ENCODE measurements at places on chromosomes 4 and X. TPM values are rescaled to one million over a fixed set of nuclear protein-coding genes. Genes with fewer than 3 reads are reported as not detected.
A peak's percentile ranks its signal among the peaks of the same experiment; 100 is the strongest.

- H3K4me3 ChIP-seq = no peak overlapping the region
- DNase-seq = no peak
- no peaks in the 10 kb centered on the region for H3K36me3 ChIP-seq
These were observed 237.1 kb upstream of the NUDT6 start for GRCh38 chr4:123159479-123159878.

- H3K27me3 ChIP-seq = no peaks in the 10 kb centered on the region
- H3K36me3 ChIP-seq = no peaks in the 10 kb centered on the region
- no peak overlapping the region for H3K27ac ChIP-seq
- DNase-seq = no peak
These were observed 24.5 kb downstream of the DAPP1 start for GRCh38 chr4:99841129-99841528.

GRCh38 chrX:23631136-23631535 lies 36.2 kb upstream of the PRDX4 start:
- H3K4me1 ChIP-seq = no peaks in the 10 kb centered on the region
- H3K4me3 ChIP-seq = no peak overlapping the region
- H3K27ac ChIP-seq = no peak overlapping the region
- H3K36me3 ChIP-seq = no peaks in the 10 kb centered on the region

DNA sequence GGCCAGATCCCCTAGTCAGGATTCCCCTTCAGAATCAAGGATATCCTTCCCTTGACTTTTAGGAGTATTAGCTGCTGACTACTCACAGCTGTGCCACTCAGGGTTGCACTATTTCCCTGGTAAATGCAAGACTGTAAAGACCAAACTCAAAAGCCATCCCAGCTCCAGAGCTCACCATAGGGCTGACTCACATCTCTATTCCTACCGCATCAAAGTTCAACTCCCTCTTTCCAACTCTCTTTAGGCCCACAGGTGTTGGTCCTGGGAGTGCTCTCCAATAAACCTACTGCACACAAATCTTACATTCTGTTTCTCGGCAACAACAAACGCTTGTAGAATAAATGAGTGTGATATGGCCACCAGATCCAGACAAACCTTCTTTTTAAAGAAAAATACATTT lies 109.6 kb downstream of the PPP3CA start:
- H3K4me3 ChIP-seq = no peak overlapping the region
- H3K27me3 ChIP-seq = no peaks in the 10 kb centered on the region
- peaks cover 2% of the 10 kb centered on the region for H3K4me1 ChIP-seq
- DNase-seq = no peak
- no peaks in the 10 kb centered on the region for H3K36me3 ChIP-seq

DNA sequence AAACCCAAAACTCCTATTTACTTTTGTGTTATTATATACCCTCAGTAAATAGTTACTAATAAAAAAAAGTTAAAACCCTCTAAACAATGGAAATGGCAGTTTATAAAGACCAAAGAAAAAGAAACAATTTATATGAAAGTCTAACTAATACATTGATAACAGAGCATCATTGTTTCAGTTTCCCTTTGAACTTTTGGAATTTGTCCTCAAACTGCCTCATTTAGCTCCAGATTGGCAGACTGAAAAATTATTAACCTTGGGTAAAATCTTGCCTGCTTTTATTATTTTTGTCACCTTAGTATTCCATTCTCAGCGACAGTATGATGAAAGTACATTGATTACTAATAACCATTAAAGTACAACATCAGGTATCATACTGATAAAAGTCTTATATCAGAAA lies 124.0 kb downstream of the PDE5A start:
- H3K27me3 ChIP-seq = no peaks in the 10 kb centered on the region
- H3K36me3 ChIP-seq = peaks cover 35% of the 10 kb centered on the region
- H3K27ac ChIP-seq = no peak overlapping the region
- no peaks in the 10 kb centered on the region for H3K4me1 ChIP-seq

- no peaks in the 10 kb centered on the region for H3K4me1 ChIP-seq
- H3K36me3 ChIP-seq = no peaks in the 10 kb centered on the region
- DNase-seq = no peak
- H3K27me3 ChIP-seq = no peaks in the 10 kb centered on the region
- H3K4me3 ChIP-seq = no peak overlapping the region
These were observed 144.7 kb downstream of the ZNF518B start for GRCh38 chr4:10312568-10312967.

DNA sequence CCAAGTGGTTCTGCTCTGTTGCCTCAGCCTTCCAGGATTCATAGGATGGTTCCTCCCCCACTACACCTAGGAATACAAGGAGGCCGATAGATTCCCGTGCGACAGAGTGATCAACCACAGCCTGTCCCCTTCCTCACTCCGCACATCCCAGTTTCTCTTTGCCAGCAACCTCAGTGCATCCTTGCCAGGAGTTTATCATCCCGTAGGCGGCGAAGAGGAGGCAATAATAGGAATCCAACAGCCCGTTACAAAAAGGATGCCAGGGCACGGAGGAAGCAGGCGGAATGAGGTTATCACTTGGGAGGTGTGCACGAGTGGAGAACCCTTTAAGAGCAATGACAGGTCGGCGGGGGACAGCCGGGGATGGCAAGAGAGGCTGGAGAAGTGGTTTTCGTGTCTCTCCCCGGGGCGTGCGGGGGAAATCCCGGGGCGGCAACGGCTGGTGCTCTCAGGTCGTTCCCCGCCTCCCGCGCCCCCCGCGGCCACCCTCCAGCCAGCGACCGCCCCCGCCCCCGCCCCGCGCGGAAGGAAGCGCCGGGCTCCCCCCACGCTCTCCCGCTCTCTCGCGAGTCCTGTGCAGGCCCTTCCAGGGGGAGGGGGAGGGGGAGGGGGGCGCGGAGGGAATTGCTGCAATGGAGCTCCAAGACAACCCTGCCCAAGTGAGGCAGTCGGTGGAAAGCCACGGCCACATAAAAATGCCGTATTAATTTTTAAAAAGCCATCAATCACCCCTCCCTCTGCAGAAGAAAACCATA lies 1.6 kb downstream of the PPP3CA start:
- no peak for DNase-seq
- H3K27ac ChIP-seq = peak overlapping the region; percentile 46
- no peaks in the 10 kb centered on the region for H3K27me3 ChIP-seq

GRCh38 chrX:153726286-153727122 lies 1.8 kb downstream of the ABCD1 start:
- peak; percentile 46 for DNase-seq
- peak overlapping the region; percentile 33 for H3K27ac ChIP-seq
- H3K27me3 ChIP-seq = no peaks in the 10 kb centered on the region
- H3K4me3 ChIP-seq = peak overlapping the region; percentile 25
- peaks cover 29% of the 10 kb centered on the region for H3K4me1 ChIP-seq

GRCh38 chr4:69120870-69121269 lies 24.6 kb downstream of the UGT2B7 start:
- H3K27me3 ChIP-seq = no peaks in the 10 kb centered on the region
- H3K36me3 ChIP-seq = no peaks in the 10 kb centered on the region
- no peak for DNase-seq
- no peak overlapping the region for H3K27ac ChIP-seq
- no peak overlapping the region for H3K4me3 ChIP-seq
- H3K4me1 ChIP-seq = no peaks in the 10 kb centered on the region

The CYLC1 gene
- not detected for total RNA-seq

The GABRG1 gene
- not detected for total RNA-seq

The CPZ gene
- total RNA-seq = 6.3 TPM

The BTK gene
- total RNA-seq = 0.79 TPM

The SSX4 gene
- not detected for total RNA-seq
